ENCODE measurements at places on chromosomes 7 and 10.

GRCh38 chr10:13758312-13758711 lies 171.5 kb downstream of the PRPF18 start:
- DNase-seq: peak; percentile 72

DNA sequence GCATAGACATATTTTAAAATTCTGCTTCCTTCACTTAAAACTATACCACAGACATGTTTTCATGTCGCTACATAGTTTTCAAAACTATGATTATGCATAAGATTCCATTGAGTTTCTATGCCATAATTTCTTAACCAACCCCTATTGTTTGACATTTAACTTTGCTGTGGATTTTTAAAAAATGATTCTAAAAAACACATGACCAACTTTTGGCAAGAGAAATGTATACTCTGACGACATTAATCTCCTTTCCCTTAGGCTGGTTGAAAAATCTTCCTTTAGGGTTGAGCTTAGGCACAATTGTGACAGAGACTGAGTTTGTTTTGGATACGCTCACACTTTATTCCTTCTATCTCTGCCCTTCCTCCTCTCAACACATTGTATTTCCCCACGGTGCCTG lies 14.9 kb downstream of the CREB5 start:
- DNase-seq: no peak

DNA sequence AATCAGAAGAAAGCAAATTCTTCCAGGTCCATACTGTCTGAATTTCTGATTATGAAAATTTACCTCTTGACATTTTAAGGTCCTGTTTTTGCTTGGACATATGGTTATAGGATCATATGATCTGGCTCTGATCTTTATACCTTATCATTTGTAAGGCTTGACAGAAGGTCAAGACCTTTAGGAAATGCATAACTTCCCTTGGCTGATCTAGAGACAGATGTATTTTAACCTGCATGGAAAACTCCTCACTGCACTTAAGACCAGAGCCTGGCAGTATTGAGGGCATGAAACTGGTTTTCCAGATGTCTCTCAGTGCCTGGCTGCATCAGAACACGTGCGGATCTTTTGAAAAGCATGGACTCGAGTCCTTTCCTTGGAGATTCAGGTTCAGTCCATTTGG lies 55.9 kb downstream of the TRRAP start:
- no peak for DNase-seq

DNA sequence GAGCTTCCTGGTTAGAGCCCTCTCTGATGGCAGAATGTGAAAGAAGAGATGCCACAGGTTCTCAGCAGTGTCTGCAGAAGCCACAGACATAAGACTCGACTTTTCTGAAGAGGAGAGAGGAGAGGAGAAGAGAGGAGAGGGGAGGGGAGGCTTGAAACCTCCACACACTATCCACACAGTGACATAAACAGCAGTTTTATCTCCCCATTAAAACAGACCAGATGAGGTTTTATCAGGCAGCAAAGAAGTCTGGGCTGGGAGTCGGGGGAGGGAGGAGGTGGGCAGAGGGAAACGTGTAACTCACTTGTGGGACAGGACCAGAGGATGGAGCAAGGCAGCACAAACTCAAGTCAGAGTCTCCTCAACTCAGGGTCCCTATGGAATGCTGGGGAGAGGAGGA lies 76.5 kb downstream of the XPNPEP1 start:
- no peak for DNase-seq

DNA sequence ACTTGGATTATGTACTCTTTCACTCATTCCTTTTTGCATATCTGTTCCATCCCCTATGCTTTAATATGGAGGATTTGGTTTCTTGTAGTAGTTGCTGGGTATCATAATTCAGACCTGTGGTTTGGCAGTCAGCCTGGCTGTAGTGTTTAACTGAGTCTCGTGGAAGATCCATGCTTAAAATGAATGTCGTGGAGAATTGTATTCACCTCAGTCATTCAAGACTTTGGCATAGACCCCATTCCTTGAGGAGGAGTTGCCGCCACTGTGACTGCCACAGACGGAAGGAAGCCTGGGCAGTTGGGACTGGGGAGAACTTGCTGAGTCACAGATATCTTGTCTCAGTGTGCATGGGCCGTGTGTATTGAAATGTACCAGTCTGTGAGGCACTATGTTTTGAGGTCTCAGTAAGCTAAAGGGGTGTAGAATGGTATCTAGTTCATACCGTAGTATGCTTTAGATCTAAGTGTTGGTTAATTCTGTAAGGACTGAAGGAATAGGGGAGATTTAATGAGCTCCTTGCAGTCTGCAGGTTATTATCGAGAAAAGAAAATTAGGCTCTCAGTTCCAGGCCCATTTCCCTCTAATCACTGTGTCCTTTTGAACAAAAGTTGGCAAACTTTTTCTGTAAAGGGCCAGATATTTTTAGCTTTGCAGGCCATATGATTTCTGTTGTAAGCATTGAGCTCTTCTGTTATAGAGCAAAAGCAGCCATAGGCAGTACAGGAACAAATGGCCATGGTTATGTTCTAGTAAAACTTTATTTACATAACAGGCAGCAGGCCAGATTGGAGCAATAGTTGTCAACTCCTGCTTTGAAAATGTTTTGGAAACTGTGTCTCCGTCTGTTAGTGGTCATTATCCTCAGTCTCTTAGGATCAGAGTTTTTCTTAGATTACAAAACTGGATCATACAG lies 76.8 kb downstream of the TPST1 start:
- DNase-seq: no peak

GRCh38 chr7:148253629-148254028 lies 336.9 kb upstream of the C7orf33 start:
- DNase-seq: no peak

DNA sequence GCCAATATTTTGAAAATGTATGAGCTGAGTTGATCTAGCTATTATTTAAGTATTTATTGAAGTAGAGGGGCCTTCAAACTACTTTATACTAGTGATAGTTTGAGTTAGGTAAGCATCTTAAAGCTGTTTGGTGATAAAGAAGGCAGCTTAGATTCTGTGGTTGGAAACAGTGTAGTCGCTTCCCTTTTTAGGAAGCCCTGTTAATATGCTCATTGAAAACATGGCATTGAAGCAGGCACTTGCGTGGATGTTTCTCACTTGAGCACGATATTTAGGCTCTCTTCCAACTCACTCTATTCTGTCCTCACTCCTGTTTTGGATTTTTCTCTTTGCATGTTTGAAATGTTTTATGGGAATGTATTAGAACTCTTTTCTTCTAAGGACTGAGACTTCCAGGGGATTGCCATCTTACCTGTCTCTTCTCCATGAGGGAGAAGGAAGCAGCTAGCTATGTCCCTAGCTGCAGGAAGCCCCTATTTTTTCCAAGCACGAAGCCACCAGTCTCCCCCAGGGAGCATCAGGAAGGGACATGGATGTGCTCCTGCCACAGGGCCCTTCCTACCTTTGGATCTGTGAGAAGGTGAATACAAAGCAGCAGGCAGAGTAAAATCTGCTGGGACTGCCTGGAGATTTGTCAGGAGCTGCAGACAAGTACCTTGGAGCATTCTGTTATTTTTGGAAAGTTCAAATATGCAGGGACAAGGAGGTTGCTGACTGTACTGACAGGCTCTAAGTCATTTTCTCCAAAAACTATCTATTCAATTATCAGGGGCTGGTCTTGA lies 22.0 kb upstream of the BMPR1A start:
- no peak for DNase-seq

GRCh38 chr10:58779594-58779993 lies 266.9 kb downstream of the BICC1 start:
- DNase-seq: no peak

- DNase-seq: no peak
These were observed 119.0 kb upstream of the KCNMA1 start for GRCh38 chr10:77756319-77757232.

- DNase-seq: no peak
These were observed 152.9 kb downstream of the CELF2 start for GRCh38 chr10:11170574-11170973.

- DNase-seq: peak; percentile 70
These were observed 308.4 kb downstream of the SKIDA1 start for GRCh38 chr10:21217107-21217506.

GRCh38 chr7:84372155-84372621 lies 177.6 kb upstream of the SEMA3A start:
- no peak for DNase-seq

- no peak for DNase-seq
These were observed 2.7 kb upstream of the C7orf25 start for GRCh38 chr7:42914421-42915045.

GRCh38 chr10:7407368-7408290 lies 3.2 kb downstream of the SFMBT2 start:
- DNase-seq: no peak

DNA sequence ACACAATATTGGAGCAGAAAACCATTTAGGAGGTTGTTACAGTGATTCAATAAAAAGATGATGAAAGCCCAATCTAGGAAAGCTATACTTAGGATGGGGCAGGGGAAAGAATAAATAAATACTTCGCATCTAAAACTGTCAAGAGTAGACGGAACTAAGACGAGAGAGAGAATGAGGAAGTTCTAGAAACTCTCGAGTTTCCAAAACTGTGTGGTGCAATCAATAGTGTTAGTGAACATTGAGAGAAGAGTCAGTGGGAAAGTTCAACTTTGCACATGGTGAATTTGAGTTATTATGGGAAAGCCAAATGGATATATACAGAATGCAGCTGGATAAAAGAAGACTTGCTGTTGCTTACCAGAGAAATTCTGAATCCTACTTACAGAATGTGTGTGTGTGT lies 133.8 kb upstream of the MEOX2 start:
- no peak for DNase-seq
